ENCODE measurements at places on chromosomes 5 and 9.

GRCh38 chr5:145619806-145620310, 215.3 kb downstream of the PRELID2 start:
- DNase-seq: no peak

DNA sequence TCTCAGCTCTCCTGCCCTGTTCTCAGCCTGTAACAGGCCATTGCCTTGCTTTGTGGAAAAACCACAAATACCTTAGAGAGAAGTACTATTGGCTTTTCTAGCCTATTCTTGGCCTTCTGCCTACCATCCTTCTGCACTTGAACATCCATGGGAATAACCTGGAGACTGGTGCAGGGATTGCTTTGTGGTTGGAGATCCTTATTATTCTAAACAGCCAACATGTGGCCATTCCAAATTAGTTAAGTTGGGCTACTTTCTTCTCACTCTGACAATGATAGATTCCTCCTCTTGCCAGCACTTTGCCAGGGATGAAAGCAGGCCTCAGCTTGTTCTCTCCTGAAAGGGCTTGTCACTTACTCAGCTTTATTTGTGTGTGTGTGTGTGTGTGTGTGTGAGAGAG, 240.4 kb downstream of the GLIS3 start:
- no peak for DNase-seq

DNA sequence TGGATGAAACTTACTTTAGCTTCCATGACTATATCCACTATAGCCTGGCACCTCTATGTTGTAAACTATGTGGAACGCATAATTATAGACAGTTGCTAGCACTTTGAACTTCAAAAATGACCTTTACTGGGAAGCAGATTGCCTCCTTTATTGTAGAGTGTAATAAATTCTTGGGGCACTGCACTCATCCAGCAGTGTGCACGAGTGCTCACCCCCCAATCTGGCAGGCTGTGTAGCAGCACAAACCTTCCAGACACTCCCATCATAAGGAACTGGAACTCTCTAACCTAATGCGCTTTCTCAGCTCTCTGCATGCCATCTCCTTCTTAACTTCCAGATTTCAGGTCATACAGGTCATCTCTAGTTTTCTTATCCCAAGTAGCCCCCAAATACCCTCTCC, 1.5 kb upstream of the PDE6A start:
- DNase-seq: no peak

- DNase-seq: no peak
These were observed 6.9 kb downstream of the TSC1 start for GRCh38 chr9:132937463-132937901.

- DNase-seq: no peak
These were observed 92.6 kb downstream of the LIFR start for GRCh38 chr5:38463634-38464521.

- DNase-seq: no peak
These were observed 304.1 kb downstream of the CWC27 start for GRCh38 chr5:65072850-65073249.

DNA sequence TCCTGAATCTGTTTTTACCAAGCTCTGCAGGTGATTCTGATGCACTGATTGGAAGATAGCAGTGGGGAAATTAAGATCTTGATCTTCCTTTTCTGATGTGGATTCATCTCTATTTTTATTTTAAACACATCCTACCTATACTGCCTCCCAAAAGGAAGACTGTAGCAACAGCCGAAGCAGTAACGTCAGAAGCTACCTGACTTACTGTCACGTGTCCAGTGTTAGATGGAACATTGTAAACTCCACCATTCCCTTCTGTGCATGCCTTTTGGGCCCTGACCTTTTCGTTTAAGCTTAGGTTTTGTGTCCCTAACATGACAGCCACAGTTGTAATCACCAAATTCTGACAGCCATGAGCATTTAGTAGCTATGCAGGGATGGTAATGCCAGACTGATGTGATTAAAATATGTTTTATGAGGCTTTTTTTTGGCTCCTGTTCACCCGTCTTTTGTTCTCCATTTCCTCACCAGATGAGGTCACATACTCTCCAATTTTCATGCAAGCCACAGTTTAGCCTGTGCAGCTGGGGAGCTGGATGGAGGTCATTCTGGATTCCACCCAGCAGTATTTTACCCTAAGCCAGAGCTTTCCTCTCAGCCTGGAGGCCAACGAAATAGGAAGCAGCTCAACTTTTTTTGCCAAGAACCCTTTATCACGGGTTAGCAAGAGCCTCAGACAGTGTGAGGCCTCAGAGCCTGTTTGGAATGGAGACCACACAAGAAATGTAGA, 15.6 kb upstream of the FOXD1 start:
- DNase-seq: no peak

GRCh38 chr9:33637881-33638280, 113.8 kb downstream of the ANKRD18B start:
- no peak for DNase-seq

- DNase-seq: no peak
These were observed 46.4 kb downstream of the SARDH start for GRCh38 chr9:133691626-133692363.

DNA sequence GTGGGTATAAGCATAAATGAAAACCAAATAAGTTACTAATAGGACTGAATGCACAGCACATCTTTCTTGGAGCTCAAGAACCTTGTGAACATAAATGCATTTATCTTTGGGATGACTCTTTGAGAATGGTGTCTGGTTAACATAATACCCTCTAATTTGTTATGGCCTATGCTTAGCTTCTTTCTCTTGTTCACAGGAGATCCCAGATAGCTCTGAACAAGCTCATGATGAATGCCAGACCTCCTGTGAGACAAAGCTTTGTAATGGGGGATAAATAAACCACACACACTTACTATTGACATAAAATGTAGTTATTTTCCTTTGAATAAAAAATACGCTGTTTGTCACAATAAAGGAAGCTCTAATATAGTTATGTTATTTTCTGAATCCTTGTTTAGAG, 111.5 kb downstream of the PSAT1 start:
- no peak for DNase-seq

DNA sequence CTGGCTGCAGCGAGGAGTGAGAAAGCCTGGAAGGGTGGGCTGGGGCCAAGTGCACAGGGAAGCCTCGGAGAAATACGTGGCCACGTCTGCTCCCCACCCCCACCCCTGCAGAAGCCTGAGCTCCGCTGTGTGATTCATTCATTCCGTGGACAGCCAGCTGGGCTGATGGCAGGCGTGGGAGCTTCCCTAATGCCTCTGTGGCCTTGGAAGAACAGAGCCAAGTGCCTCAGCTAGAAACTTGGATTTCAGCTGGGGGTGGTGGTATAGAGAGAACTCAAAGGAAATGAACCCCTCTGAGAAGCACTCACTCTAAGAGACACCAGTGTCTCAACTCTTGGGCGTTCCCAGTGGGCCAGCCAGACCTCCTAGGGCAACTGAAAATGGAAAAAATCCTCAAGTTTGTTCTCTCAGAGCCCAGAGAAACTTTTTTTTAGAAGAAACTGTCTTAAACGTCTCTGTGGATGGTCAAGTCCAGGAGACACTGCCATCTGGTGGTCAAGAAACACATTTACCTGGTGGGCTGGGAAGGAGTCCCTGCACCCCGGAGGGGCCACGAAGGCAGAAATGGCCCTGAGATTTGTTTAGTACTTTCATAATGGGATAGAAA, 18.0 kb downstream of the ATOX1 start:
- DNase-seq: peak; percentile 67

- no peak for DNase-seq
These were observed 144.8 kb downstream of the SH3GL2 start for GRCh38 chr9:17723656-17724055.

GRCh38 chr9:95411054-95411892, 93.8 kb upstream of the FANCC start:
- DNase-seq: no peak

GRCh38 chr5:101687349-101687985, 608.6 kb downstream of the SLCO4C1 start:
- no peak for DNase-seq

DNA sequence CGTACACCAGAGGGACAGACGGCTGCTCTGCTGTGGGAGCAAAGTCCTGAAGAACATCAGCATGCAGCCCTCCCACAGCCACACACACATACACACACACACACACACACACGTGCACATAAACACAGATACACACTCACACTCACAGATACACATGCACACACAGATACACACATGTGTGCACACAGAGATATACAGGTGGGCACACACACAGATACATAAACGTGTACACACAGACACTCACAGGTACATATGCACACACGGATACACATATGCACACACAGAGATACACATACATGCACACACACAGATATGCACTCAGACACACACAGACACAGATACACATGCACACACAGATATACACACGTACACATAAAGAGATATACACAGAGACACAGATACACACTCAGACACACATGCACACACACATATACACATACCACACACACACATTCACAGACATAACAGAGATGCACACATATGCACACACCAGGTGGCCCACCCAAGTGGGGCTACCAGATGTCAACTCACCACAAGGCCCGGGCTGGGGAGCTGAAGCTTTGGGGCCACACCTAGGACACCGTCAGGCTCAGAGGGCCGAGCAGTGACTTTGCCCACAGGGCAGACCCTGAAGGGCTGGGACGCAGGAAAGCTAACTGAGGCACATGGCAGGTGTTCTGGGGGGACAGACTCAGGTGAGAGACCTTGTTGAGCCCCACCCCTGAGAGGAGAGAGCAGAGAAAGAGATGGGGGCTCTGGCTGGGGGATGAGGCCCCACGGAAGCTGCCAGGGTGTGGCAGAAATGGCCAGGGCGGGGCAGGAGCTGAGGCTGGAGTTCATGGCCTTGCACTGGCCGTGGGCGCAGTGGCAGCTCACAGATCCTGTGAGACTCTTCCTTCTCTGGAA, 148.6 kb upstream of the PPP1R26 start:
- DNase-seq: no peak

DNA sequence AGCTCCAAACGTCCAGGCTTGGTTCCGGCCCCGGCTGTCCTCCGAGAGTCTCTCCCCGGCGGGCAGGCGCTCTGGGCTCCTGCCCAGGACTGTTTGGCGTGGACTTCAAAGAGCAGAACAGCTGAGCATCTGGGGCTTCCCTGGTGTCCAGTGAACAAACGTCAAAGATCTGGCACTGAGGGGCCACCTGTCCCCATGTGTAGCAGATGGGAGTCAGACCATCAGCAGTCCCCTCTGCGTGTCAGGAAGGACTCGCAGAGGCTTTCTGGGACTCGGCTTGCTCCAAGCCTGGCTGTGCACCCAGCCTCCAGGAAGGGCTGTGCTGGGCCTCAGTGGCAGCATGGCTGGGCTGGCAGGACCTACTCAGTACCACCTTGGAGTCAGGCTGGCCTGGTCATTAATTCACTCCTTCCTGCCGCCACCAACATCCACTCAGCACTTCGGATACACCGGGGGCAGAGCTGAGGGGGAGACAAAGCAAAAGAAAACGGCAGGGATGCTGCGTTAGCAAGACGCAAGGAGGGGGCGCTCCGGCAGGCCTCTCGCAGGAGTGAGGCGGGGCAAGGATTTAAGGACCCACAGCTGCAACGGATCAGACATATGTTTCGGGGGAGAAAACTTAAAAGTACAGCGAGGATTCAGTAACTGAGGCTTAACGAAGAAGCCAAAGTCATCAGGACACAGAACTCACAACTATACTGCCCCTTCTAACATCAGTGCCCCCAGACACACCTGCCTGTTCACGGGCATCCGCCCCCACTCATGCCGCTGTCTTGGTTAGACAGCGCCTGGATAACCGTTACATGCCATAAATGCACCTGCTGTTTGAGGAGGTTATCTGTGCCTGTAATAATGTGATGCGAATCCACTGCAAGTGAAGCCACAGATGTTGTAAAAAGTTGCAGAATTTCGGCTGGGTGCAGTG, 164.5 kb upstream of the PHYKPL start:
- DNase-seq: no peak

- DNase-seq: no peak
These were observed 22.5 kb downstream of the ACOT12 start for GRCh38 chr5:81371354-81371876.

DNA sequence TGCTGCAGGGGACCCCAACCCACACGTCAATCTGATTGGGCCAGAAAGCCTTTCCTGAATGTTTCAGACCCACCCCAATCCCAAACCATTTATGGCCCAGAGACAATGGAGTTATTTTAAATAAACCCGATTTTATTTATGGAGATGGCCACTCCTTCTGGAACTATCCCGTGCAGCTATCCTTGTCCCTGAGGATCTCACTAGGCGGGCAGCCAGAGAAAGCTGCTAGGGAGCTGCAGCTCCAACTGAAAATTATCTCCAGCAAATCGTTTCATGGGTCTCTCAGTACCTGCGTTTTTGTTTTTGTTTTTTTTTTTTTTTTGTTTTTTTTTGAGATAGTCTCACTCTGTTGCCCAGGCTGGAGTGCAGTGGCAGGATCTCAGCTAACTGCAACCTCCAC, 23.0 kb downstream of the C1QTNF2 start:
- no peak for DNase-seq

DNA sequence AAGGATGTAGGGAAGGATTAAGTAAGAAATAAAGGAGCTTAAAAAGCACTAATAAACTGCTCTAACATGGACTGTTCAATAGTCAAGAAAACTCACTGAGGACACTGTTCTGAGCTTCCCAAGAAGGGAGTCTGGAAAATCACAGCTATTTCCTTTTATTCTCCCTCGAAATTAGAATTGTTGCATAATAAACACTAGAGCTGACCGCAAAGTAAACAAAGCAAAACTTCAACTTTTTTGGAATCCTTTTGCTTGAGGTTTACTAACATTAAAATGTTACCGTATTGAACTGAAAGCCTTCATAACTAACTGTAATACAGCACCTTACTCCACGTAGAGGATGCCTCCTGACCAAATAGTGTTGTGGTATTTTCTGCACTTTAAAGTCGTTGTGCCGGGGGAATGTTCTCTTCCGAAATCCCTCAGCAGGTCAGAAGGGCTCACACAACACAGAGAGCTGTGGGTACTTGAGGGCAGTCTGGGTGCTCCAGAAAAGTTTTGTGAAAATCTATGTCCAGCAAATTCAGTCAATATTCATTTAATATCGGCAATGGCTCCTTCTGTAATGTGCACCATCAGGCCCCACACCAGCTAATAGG, 59.2 kb downstream of the TTLL11 start:
- DNase-seq: no peak

DNA sequence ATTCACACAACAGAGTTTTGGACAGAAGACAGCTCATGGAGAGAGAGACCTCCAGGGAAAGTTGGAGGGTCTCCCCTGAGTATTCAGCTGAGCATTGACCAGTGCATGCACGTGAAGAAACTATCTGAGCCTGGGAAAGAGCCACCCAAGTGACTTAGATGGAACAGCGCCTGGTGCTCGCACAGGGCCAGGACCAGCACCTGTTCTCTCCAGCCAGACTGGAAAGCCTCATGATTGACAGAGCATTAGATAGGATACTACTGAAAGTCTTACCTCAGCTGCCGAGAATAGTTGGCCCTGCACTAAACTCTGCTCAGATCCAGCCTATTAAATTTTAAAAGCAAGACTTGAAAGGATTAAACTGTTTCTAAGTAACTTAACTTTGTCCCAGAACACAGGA, 28.3 kb upstream of the NEURL1B start:
- DNase-seq: no peak

- DNase-seq: no peak
These were observed 203.7 kb upstream of the NREP start for GRCh38 chr5:111960476-111961215.

- DNase-seq: no peak
These were observed 53.9 kb downstream of the CFAP95 start for GRCh38 chr9:69874301-69875060.

Measured in KBM-7 (cell line).